ENCODE measurements at places on chromosomes 1 and 21.

DNA sequence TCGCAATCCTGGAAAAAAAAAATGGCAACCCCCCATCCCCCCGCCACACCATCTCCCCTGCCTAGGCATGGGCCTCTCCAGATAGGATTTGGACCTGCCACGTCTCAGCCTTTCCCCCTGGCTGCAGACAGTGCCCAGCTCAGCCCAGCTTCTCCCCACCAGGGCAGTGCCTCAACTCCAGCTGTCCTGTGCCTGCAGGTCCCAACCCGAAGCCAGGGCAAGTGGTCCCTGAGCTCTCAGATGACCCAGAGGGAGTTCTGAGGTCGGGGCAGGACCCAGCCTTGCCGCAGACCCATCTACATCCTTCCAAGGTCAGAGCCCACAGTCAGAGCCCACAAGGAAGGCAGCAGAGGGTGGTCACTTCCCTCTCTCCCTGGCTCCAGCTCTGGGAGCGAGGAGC is 86.7 kb upstream of the POU3F1 start:
- DNase-seq: no peak

DNA sequence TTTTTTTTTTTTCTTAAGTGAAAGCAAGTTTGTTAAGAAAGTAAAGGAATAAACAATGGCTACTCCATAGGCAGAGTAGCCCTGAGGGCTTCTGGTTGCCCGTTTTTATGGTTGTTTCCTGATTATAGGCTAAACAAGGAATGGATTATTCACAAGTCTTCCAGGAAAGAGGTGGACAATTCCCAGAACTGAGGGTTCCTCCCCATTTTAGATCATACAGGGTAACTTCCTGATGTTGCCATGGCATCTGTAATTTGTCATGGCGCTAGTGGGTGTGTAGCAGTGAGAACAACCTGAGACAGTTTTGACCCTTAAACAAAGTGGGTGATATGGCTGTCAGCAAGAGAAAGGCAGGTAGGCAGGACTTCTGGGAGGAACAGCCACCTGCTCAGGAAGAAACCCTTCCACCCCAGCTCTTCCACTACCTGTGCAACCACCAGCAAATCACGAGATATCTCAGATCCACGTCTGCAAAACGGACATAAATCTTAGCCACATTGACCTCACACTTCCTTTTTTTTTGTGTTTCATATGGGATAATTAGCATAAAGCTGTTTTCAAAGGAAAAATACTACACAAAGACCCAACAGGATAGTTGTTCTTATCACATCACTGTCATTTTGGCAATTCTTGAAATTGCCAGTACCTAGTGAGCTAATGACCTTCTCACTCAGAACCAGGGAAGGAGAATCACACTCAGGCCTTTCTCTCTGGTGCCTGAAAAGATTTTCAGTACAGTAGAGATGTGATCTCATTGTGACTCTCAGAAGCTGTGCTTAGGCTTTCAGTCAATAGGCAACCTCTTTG is 34.8 kb upstream of the DUSP10 start:
- DNase-seq: no peak

DNA sequence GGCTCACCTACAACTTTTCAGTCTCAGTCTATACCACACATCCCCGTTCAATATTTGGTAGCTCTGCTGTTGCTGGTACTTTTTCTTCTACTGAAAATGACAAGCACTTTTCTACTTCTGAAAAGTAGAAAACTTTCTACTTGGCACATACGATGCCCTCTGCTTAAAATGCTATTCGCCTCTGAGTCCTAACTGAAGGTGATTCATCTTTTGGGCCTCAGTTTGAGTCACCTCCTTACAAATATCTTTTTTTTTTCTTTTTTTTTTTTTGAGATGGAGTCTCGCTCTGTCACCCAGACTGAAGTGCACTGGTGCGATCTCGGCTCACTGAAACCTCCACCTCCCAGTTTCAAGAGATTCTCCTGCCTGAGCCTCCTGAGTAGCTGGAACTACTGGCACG is 136.0 kb upstream of the CYYR1 start:
- DNase-seq: no peak

GRCh38 chr1:150876119-150876454 is 312 bp downstream of the ARNT start:
- peak; percentile 92 for DNase-seq

DNA sequence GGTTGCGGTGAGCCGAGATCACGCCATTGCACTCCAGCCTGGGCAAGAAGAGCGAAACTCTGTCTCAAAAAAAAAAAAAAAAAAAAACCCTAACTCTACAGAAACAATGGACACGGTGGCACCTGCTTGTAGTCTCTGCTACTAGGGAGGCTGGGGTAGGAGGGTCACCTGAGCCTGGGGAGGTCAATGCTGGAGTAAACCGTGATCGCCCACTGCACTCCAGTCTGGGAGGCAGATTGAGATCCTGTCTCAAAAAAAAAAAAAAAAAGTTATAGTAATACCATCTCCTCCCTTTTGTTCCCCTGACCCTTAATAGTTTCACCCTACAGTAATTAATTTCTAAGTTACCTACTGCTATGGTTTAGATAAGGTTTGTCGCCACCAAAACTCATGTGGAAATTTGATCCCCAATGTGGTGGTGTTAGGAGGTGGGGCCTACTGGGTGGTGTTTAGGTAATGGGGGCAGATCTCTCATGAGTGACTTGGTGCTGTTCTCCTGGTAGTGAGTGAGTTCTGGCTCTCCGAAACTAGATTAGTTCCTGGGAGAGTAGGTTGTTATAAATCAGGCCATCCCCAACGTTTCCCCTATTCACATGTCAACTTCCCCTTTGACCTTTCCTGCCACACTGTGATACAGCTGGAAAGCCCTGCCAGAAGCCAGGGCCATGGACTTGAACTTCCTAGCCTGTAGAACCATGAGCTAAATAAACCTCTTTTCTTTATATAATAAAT is 9.8 kb downstream of the FBXO42 start:
- DNase-seq: no peak

GRCh38 chr1:156926175-156926574 is 5.7 kb downstream of the LRRC71 start:
- DNase-seq: no peak

DNA sequence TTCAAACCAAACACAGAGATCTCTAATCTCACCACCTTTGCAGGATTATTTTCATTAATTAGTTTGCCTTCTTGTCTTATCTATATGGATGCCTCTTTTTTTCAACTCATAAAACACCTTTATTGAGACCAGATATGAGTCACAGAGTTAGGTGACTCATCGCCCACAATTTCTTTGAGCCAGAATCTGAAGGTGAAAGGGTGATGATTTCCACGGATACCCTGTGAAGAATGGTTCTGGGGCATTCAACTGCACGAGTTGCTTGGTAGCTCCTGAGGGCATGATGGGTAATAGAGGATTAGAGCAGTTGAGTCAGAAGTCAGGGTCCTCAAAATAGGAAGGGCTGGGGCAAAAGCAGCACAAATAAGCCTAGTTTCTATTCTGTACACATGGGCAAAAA is 128.2 kb downstream of the TBX19 start:
- DNase-seq: no peak

DNA sequence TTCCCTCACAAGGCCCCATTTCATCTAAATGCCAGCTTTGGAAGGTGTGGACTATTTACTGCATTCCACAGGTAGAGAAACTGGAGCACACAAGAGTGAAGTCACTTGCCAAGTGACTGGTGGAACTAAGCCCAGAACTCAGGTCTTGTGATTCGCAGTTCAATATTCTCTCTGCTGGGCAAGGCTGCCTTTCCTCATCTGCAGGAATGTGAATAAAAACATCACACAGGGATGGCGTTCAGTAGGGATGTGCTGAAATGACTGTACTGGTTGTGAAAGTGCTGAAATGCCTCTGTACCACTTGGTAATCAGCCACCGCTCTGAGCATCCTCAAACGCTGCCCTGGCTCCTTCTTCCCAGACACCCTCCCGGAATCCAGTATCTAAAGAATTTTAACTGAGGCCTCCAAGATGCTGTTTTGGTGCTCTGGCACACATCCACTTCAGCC is 145.6 kb downstream of the HIVEP3 start:
- no peak for DNase-seq

- DNase-seq: no peak
Observed at GRCh38 chr1:231770506-231771175, 144.1 kb downstream of the DISC1 start.

DNA sequence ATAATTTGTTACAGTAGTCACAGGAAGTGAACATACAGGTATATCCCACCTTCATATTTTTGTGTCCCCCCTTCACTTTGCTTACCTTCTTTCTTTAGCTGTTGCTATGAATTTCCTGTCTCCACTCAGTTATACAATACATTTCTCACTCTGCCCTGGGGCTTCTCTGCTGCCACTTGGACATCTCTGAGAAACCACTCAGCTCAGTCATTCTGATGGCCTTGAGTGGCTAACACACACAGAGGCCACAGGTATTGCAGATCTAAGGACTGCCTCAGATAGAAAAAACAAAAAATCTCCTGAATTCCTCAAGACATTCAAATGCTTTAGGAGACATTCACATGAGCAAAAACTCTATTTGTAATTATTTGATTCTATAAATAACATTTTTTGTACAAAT is 87.7 kb downstream of the OLFM3 start:
- DNase-seq: no peak

- DNase-seq: peak; percentile 23
Observed at GRCh38 chr1:9196129-9197040, 38.2 kb upstream of the H6PD start.

DNA sequence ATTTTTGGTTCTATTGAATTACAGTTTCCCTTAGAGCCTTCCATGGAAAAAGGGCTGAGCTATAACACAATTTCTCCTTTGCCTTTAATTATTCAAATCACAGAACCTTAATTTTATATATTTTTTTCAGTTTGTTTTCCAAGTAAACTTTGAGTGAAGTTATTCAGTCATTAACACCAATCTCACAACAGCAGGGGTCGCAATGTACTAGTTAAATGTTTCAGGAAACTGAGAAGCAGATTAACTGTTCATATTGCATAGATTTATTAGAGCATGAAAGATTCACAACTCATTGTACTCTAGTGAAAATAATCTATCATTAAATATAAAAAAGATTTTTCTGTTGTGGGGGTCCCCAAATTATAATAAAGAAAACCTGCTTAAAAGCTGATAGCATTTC is 64.1 kb downstream of the KIFAP3 start:
- peak; percentile 3 for DNase-seq

- DNase-seq: peak; percentile 61
Observed at GRCh38 chr21:33196941-33197374, 32.8 kb upstream of the IFNAR2 start.

- DNase-seq: no peak
Observed at GRCh38 chr1:17923666-17924065, 168.5 kb downstream of the ACTL8 start.

DNA sequence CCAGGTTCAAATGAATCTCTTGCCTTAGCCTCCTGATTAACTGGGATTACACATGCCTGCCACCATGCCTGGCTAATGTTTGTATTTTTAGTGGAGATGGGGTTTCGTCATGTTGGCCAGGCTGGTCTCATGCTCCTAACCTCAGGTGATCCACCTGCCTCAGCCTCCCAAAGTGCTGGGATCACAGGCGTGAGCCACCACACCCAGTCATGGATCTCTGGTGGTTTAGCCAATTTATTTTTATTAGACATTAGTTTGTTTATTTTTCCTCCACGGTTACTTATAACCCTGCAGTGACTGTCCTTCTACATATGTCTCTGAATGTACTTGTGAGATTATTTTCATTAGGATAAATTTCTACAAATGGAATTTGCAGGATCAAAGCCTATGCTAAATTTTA is 5.3 kb downstream of the ITSN1 start:
- DNase-seq: no peak

DNA sequence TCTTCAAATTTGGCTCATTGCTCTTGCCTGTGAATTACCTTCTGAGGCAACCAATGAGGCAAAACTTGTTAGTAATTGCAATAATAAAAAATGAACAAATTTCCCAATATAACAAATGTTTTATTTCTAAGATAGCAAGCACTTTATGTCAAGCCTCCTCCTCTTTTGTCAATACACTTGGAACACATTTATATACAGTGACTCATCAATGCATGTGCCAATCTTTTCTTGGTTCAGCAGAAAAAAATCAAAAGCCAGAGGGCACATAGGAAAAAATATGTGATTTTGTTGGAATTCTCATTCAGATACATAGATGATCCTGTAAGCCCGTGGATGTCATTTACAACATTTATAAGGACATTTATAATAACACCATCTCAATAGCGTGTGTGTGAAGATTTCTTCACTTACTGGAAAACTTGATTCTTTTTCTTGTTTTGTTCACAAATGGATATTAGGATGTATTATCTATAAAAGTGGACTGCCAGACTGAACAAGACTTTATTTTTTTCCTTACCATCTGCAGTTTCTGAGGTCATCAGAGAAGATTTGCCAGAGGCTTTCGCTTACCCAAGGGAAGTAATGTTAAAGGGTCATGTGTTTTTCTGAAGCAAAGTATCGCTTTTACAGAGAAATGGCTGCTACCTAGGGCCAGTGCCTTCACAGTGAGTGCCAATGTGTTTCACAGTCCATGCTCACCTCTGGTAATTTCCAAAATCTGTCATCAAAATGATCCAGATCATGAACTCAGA is 645.7 kb upstream of the PTBP2 start:
- no peak for DNase-seq

DNA sequence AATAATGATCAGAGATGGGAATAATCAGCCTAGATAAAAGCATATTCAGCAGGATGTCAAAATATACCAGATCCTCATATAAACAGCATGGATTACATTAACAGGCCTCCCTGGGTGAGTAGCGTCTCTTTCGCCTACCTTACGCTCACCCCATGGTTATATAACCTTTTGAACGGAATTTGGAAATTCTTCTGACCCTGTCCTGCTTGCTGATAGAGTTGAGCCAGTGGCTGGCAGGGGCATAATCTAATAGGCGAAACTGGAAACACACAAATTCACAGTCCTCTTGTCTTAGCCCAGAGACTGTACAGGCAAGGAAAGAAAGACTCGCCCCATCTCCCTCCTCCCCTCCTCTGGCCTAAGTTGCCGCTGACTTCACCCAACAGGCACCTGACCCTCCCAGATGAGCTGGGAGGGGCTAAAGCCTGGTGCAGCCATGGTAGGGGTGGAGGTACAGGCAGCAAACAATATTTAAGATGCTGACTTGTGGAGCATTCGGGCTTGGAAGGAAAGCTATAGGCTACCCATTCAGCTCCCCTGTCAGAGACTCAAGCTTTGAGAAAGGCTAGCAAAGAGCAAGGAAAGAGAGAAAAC is at the start of gene ANGPTL7:
Gene ANGPTL7 (plus strand): TSS at position 498 of the 594 bp plus-strand sequence. CDS start 225 bp downstream, outside the sequence.
- no peak for DNase-seq

- DNase-seq: no peak
Observed at GRCh38 chr1:175062858-175063257, 4.8 kb upstream of the TNN start.

DNA sequence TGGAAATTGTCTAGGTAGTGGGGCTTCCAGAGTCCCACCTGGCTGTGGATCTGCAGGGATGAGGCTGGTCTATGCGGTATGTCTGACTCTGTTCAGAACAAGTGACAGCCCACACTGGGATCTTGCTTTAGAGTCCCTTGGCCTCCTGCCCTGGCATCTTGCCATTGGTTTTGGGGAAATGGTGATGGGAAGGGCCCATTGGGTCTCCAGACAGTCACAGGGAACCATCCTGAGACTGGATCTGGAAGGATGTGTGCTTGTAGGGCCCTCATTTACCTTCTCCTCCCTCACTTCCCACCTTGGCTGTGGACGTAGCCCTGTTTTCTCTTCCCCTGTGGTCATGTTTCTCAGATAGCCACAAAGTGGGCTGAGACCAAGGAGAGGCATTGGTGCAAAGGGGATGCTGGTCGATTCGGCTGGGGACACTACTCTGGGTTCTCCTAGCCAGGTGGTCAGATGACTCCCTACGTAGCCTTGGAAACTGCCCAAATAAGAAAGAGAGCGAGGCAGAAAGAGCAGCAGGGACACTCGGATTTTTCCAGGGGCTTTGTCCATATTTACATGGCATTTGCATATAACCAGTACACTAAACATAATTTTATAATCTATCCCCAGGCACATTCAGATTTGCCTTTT is 15.1 kb downstream of the SOX13 start:
- no peak for DNase-seq

- DNase-seq: no peak
Observed at GRCh38 chr1:29466258-29466657, 229.9 kb downstream of the PTPRU start.

Data from SK-N-DZ (cell line).